Trophoblast cell (in vitro differentiated cells and primary cell): ENCODE measurements at places on chromosomes 16 and 17.

DNA sequence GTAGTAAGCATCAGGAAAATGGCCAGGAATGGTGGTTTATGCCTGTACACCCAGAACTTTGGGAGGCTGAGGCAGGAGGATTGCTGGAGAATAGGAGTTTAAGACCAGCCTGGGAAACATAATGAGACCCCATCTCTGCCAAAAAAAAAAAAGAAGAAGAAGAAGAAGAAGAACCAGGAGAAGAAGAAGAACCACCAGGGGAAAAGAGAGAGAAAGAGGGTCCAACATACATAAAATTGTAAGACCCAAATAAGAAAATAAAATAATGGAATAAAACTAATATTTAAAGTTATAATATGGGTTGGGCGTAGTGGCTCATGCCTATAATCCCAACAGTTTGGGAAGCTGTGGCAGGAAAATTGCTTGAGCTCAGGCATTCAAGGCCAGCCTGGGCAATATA, 408.4 kb downstream of the ZFHX3 start:
- no peak for DNase-seq
- H3K4me1 ChIP-seq = no peaks in the 10 kb centered on the region
- H3K36me3 ChIP-seq = no peaks in the 10 kb centered on the region
- H3K27me3 ChIP-seq = no peaks in the 10 kb centered on the region
- H3K27ac ChIP-seq = no peak overlapping the region

GRCh38 chr17:48149787-48150463, 42.4 kb downstream of the SNX11 start:
- DNase-seq = no peak
- H3K4me1 ChIP-seq = no peaks in the 10 kb centered on the region
- no peak overlapping the region for H3K4me3 ChIP-seq
- H3K27ac ChIP-seq = no peak overlapping the region
- no peaks in the 10 kb centered on the region for H3K27me3 ChIP-seq

DNA sequence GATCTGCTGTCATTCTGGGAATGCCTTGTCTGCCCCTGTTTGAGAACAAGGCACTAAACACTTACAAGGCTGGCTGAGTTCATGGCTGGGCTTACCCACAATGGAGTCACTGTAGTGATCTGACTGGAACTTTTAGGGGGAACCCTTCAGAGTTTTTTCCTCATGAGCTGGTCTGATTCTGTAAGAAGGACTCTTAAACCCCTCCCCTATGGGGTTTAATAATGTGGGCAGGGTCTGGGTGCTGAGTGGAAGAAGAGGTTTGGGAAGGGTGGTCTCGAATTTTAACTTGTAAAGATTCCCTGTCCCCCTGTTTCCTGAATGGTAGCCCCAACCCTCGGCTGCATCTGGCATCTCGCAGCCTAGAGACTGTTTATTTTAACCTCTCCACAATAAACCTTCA, 30.6 kb downstream of the OSBPL7 start:
- peaks cover 17% of the 10 kb centered on the region for H3K27me3 ChIP-seq
- no peak overlapping the region for H3K4me3 ChIP-seq
- no peak overlapping the region for H3K27ac ChIP-seq
- DNase-seq = no peak

DNA sequence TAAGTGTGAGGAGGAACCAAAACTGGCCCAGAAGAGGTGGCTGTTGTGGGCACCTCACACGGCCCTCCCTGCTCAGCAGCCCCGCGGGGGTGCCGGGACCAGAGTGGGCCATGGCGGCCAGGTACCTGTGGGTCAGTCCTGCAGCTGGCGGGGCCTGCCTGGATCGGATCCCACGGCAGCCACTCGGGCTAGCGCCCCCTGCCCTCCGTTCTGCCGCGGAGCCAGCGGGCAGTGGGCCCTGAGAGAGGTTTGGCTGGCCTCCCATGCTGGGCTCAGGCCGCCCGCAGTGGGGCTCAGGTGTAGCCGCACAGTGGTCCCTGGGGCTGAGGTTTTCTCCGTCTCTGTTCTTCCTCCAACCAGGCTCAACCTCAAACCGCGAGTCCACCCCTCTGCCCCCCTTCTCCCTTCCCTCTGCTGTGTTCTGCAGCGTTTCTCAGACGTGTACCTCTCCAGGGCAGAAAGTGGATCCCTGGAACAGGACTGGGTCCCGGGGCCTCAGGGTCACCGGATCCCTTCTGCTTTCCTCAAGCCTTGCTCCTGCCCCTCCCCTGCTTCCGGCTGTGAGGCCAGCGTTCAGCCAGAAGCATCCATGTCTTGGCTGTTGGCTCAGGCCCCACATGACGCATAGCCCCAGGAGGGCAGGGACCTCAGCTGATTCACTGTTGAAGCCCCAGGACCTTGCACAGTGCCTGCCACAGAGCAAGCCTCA, 28.6 kb upstream of the ITGA3 start:
- DNase-seq = no peak
- H3K4me1 ChIP-seq = peaks cover 26% of the 10 kb centered on the region
- no peaks in the 10 kb centered on the region for H3K27me3 ChIP-seq
- peak overlapping the region; percentile 54 for H3K27ac ChIP-seq

- H3K36me3 ChIP-seq = no peaks in the 10 kb centered on the region
- peak; percentile 43 for DNase-seq
- no peak overlapping the region for H3K4me3 ChIP-seq
- no peaks in the 10 kb centered on the region for H3K4me1 ChIP-seq
- H3K27ac ChIP-seq = no peak overlapping the region
- no peaks in the 10 kb centered on the region for H3K27me3 ChIP-seq
Observed at GRCh38 chr16:24270721-24271442, 14.7 kb downstream of the CACNG3 start.

- no peak overlapping the region for H3K27ac ChIP-seq
- no peaks in the 10 kb centered on the region for H3K27me3 ChIP-seq
- no peaks in the 10 kb centered on the region for H3K4me1 ChIP-seq
- no peak for DNase-seq
Observed at GRCh38 chr17:6297119-6297518, 137.8 kb downstream of the AIPL1 start.

GRCh38 chr17:79815836-79816461, 19.1 kb upstream of the CBX8 start:
- H3K27me3 ChIP-seq = peaks cover 66% of the 10 kb centered on the region
- peaks cover 13% of the 10 kb centered on the region for H3K4me1 ChIP-seq
- no peak overlapping the region for H3K27ac ChIP-seq
- no peaks in the 10 kb centered on the region for H3K36me3 ChIP-seq
- no peak for DNase-seq
- H3K4me3 ChIP-seq = no peak overlapping the region

DNA sequence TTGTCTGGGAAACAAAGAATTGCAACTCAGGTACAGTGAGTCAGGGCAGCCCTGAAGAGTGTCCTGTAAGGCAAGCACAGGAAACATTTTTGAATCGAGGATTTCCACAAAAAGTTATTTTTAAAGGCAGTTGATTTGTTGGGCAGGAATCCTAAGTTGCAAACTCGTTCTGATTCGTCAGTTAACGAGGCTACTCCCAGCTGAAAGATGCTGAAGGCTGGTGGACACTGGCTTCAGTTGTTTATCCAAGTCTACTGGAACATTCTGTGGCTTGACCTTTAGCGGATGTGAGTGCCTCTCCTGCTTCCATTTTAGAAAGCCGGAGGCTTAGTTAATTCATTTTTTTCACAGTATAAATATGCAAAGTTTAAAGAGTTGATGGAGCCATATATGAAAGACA, 84.2 kb downstream of the KCNJ12 start:
- no peak overlapping the region for H3K27ac ChIP-seq
- peaks cover 16% of the 10 kb centered on the region for H3K27me3 ChIP-seq
- peaks cover 5% of the 10 kb centered on the region for H3K4me1 ChIP-seq
- H3K4me3 ChIP-seq = no peak overlapping the region

DNA sequence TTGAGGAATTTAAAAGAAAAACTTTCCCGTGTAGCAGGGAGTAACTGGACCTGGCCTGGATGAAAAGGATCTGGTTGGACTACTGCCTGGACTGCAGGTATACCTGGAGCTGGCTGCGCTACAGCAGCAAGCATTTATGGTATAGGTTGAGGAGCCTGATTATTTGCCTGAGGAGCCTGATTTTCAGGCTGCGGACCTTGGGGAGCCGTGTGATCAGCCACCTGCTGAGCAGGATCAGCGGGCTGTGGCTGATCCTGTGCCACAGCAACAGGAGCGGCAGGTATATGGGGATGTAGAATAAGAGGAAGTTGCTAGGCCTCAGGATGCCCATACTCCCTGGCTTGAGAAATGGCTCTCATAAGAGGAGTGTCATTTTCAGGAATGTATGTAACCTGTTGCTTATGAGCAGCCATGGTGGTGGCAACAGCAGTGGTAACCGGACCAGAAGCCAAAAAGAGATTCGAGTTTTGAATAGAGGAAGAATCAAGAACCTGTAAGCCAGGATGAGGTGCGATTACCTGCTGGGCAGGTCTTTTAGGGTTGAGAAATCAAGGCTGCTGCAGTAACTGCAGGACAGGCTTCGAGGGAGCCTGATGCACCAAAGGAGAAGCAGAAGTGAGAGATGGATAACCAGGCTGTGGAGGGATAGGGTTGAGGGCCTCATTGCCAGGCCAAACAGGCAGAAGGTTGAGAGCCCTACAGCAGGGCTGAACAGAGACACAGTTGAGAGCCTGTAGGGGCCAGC, 60.9 kb upstream of the ARL4D start:
- H3K4me3 ChIP-seq = no peak overlapping the region
- peaks cover 5% of the 10 kb centered on the region for H3K4me1 ChIP-seq
- DNase-seq = peak; percentile 27
- H3K27ac ChIP-seq = no peak overlapping the region

DNA sequence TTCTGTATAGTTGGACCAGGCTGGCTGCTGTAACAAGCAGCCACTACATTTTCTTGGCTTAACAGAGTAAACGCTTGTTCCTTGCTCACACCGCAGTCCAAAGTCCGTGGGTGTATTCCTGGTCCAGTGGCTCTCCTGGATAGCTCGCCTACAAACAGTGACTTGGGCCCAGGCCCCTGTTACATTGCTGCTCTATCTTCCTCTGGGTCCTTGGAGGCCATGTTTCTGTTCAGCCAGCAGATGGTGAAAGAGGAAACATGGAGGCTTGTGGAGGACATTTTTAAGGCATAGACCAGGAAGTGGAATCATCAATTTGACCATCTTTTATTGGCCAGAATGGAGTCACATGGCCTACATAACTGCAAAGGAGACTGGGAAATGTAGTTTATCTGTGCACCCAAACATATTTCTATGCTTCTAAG, 55.1 kb downstream of the ATP2C2 start:
- no peak overlapping the region for H3K4me3 ChIP-seq
- DNase-seq = peak; percentile 39
- H3K4me1 ChIP-seq = no peaks in the 10 kb centered on the region
- no peaks in the 10 kb centered on the region for H3K27me3 ChIP-seq
- no peak overlapping the region for H3K27ac ChIP-seq

DNA sequence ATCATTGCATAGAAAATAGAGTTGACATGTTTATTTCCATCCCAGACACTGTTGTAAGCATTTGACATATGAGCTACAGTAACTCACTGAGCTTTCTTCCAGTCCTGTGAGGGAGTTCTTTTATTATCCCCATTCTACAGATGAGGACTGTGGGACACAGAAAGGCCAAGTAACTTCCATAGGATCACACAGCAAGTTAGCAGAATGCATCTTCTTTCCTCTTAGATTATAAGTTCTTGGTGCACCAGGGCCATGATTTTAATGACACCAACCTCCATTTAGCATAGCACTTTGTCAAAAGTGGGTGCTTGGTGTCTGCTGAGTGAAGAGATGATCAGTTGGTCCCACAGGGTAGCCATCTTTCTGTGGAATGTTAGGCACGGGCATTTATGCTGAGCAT, 12.7 kb downstream of the JPT2 start:
- DNase-seq = no peak
- H3K4me1 ChIP-seq = peaks cover 27% of the 10 kb centered on the region
- no peaks in the 10 kb centered on the region for H3K27me3 ChIP-seq
- H3K27ac ChIP-seq = no peak overlapping the region
- peaks cover 55% of the 10 kb centered on the region for H3K36me3 ChIP-seq
- no peak overlapping the region for H3K4me3 ChIP-seq
